Naive thymus-derived CD4-positive, alpha-beta T cell (primary cell): ENCODE measurements at places on chromosomes 6 and 20. TPM values are rescaled to one million over a fixed set of nuclear protein-coding genes. Genes with fewer than 3 reads are reported as not detected.

DNA sequence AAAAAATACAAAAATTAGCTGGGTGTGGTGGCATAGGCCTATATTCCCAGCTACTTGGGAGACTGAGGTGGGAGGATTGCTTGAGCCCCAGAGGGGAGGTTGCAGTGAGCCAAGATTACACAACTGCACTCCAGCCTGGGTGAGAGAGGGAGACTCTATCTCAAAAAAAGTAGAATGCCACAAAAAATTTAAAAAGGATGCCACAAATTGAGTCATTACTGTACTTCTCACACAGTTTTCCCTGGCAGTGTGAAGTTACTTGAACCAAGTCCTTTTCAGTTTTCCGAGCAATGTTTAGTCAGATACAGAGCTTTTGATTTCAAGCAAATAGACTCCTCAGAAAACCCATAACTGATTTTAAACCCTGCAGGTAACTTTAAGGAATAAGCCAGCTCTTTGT, 53.3 kb downstream of the TNFRSF21 start:
- H3K27ac ChIP-seq: no peak overlapping the region
- H3K4me3 ChIP-seq: no peak overlapping the region
- no peaks in the 10 kb centered on the region for H3K27me3 ChIP-seq
- no peaks in the 10 kb centered on the region for H3K4me1 ChIP-seq

OPN5 gene
- total RNA-seq: not detected

- no peak overlapping the region for H3K4me3 ChIP-seq
- H3K27me3 ChIP-seq: no peaks in the 10 kb centered on the region
- DNase-seq: no peak
- peaks cover 32% of the 10 kb centered on the region for H3K4me1 ChIP-seq
Measured at GRCh38 chr6:44258921-44259320, 1.6 kb upstream of the SLC35B2 start.

EPPIN gene
- not detected in 2 replicates for total RNA-seq

DNA sequence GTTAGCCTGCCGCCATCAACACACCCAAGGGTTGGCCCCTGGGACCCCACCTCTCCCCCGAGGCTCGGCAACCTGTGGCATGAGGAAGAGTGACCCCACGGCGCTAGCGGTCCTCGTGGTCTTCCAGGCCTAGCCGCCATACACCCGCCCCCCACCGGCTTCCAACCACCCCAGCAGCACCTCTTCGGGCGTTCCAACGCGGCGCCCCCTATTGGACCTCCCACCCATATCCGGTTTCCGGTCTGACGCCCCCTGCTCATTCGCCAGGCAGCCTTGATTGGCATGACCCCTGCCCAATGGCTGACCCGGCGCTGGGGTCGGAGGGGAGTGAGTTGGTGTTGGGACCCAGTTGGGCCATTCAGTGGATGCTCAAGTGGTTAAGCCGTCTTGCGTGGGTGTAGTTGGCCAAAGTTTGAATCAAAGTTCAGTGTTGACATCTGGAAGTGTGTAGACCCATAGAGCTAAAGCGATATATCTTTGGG, at the start of gene GNAS-AS1:
TSS of gene GNAS-AS1 (minus strand) at position 210 of the 482 bp plus-strand sequence.
- DNase-seq: peak; percentile 78
- peaks cover 10% of the 10 kb centered on the region for H3K27me3 ChIP-seq
- H3K4me3 ChIP-seq: peak within 1 kb of the TSS; percentile 61
- no peak within 1 kb of the TSS for H3K27ac ChIP-seq

DNA sequence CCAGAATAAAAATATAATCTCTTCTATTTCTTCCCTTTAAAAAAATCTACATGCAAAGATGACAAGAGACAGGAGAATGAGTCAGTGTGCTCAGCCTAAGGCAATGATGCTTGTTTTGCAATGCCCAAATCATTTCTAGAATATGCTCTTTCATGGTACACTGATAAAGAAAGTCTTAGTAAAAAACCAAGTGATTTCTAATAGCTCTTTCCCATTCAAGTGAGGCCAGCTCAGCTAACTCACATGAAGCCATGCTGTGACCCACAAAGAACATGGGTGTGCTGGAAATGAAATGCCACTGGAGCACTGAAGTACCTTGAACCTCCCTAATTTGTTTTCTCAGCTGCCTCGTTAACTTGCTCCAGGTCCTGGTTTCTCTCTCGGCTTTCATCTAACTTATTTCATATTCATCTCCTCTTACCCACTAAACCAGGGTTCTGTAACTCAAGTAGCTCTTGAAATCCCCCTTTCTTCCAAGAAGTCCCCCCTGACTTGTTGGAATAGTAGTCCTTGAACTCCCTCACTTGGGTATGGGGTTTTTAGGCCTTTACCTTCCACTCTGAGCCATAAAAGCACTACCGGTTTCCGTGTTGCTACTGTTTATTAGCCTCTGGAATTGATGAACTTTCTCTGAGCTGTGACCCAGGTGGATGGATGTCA, 92.7 kb downstream of the IRF4 start:
- peaks cover 25% of the 10 kb centered on the region for H3K4me1 ChIP-seq
- H3K4me3 ChIP-seq: no peak overlapping the region
- no peaks in the 10 kb centered on the region for H3K36me3 ChIP-seq
- no peak for DNase-seq
- no peaks in the 10 kb centered on the region for H3K27me3 ChIP-seq
- H3K27ac ChIP-seq: no peak overlapping the region

INSM1 gene
- total RNA-seq: not detected

CRISP3 gene
- total RNA-seq: not detected

HDDC2 gene
- total RNA-seq: 33.4 TPM

DNA sequence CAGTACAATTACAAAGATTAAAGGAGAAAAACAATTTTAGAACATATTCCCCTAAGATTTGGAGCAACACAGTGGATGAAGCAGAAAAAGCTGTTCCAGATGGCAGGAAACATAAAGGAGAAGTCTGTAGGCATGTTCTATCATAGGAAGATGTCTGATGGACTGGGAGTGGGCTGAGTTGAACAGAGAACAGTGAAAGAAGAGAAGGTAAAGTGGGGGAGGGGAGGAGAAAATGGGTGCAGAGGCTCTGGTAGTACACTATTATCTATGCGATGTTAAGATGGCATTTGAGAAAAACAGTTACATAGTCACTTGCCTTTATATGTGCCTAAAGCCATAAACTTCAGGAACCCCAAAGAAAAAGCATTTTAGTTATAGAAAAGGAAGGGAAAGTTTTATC, 4.2 kb upstream of the PHIP start:
- peaks cover 10% of the 10 kb centered on the region for H3K36me3 ChIP-seq
- no peak for DNase-seq
- no peaks in the 10 kb centered on the region for H3K4me1 ChIP-seq
- H3K27me3 ChIP-seq: no peaks in the 10 kb centered on the region
- no peak overlapping the region for H3K4me3 ChIP-seq

CRISP2 gene
- total RNA-seq: not detected in 2 replicates

DNA sequence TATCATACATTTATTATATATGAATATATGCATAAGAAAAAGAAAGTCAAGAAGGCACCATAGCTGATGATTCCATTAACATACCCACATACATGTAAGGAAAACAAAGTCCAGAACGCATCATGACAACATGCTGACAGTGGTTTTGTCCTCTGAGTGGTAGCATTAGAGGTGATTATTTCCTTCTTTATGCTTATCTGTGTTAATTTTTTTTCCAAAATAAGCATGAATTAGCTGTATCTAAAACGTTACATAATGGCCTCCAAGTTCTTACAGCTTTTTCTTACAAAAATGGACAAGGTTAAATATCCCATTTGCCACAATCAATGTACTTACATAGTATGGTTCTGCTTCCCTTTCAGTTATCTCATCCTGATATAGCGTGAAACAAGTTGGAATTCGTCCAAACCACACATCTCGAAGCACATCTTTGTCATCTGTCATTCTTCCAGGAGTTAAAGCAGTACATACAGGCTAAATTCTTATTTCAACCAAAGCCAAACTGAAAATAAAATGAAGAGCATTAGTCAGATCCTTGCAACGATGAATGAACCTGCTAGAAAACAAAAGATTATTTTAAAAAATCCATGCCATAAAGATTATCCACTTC, 9.7 kb downstream of the ATG5 start:
- H3K4me3 ChIP-seq: no peak overlapping the region
- no peaks in the 10 kb centered on the region for H3K27me3 ChIP-seq
- H3K4me1 ChIP-seq: peaks cover 27% of the 10 kb centered on the region
- peaks cover 6% of the 10 kb centered on the region for H3K36me3 ChIP-seq

DNA sequence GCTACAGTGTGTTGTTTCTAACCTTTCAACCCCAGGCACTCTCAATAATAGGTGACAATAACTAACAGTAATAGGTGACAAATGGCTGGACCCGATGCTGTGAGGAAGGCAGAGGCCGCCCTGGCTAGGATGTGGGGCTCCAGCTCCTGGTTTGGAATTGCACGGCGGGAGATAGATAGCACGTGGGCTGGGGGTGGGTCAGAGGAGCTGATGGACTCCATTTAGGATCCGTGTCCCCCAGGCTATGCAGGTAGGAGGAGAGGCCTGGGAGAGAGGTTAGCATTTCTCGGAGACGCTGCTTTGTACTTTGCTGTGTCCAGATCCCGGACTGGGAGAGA, 61.4 kb downstream of the EZR start:
- DNase-seq: no peak
- H3K4me1 ChIP-seq: no peaks in the 10 kb centered on the region
- H3K27me3 ChIP-seq: no peaks in the 10 kb centered on the region
- H3K4me3 ChIP-seq: no peak overlapping the region

DNA sequence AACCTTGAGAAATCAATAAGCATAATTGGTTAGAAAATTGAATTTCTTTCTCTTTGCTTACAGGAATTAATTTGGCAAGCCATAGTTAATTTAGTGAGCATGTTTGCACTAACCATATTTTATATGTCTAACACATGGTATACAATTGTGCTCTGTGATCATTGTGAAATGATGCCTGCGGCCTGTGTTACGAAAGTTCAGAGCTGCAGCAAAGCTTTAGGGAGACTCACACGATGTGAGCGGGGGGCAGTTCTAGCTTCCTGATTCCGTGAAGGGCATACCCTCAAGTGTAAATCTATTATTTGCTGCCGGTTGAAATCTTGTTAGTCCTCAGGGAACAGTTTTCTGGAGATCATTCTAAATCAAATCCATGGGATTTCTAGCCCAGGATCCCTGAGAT, 25.5 kb upstream of the ADTRP start:
- no peak overlapping the region for H3K4me3 ChIP-seq
- no peaks in the 10 kb centered on the region for H3K36me3 ChIP-seq
- DNase-seq: no peak
- peaks cover 6% of the 10 kb centered on the region for H3K4me1 ChIP-seq
